ENCODE measurements at places on chromosomes 5 and 9.

DNA sequence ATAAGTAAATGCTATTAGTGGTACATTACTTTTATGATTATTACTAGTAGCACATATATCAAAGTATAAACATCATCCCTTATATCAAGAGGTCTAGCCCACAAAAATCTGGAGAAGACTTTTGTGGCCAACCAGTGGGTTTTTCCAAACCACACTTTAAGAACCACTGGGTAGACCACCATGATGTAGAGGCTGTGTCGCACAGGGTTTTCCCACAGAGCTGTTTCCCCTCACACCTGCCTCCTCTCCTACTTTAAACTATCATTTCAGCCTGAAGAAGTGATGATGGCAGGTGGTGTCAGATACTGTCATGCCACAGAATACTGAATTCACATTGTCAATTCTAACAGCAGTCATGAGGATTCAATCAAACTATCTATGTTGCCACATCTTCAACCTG, 109.2 kb downstream of the FBXW11 start:
- H3K27ac ChIP-seq = no peak overlapping the region
- no peak overlapping the region for H3K4me3 ChIP-seq
- no peaks in the 10 kb centered on the region for H3K27me3 ChIP-seq
- peaks cover 61% of the 10 kb centered on the region for H3K4me1 ChIP-seq
- H3K36me3 ChIP-seq = peaks cover 9% of the 10 kb centered on the region

DNA sequence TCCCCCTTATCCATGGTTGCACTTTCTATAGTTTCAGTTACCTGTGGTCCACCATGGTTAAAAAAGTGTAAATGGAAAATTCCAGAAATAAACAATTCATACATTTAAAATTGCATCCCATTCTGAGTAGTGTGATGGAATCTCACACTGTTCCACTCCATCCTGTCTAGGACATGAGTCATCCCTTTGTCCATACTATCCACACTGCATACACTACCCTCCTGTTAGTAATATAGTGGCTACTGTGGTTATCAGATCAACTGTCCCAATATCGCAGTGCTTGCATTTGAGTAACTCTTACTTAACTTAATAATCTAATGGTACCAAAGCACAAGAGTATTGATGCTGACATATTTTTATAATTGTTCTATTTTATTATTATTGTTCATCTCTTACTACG, 100.7 kb downstream of the RAB3C start:
- no peak overlapping the region for H3K27ac ChIP-seq
- no peak for DNase-seq
- H3K27me3 ChIP-seq = no peaks in the 10 kb centered on the region
- no peaks in the 10 kb centered on the region for H3K4me1 ChIP-seq

DNA sequence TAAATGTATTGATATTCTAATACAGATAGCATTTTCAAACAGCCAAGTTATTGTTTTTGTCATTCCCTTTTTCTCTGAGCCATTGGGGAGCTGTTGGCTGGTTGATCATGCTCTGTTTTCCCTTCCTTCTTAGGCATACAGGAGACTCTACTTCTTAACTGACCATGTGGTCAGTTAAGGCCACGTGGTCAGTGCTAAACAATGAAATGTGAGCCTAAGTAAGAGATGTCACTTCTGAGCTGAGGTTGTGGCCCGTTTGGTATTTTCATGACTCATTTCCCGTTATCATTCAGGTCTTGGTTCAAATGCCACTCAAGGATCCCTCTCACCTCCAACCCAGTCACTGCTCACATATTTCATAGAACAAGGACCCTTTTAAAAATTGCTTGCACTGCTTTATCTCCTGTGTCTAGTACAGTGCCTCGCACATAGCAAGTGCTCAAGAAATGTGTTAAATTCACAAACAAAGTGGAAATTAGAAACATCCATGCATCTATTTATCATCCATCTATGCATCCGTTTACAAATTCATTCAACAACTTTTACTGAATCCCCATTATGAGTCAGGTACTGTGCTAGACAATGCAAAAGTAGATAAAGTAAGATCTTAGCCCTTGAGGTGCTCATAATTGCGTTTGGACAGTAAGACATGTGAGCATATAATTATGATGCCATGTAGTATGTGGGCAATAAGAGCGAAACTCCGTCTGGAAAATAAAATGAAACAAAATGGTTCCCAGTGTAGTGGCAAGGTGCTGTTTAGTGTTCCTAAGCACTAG, 50.7 kb downstream of the ARRDC3 start:
- H3K4me3 ChIP-seq = no peak overlapping the region
- H3K4me1 ChIP-seq = peaks cover 3% of the 10 kb centered on the region
- DNase-seq = no peak

DNA sequence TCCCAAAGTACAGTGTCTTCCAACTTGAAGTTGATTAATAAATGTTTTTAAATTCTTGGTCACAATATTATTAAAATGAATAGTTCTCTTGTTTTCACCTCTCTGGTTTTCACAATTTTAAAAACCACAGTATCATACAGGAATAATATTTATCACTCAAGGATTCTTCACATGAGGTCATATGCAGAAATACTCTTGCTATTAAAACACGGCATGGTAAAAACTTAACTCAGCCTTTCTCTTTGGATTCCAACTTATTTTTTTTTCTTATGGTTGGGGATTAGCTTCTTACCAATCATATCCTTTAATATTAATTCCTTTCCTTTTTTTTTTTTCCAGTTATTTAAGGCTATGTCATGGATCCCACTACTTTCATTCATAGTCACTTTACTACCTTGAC, 289.4 kb downstream of the ADAMTS6 start:
- H3K27ac ChIP-seq = peak overlapping the region; percentile 81
- H3K27me3 ChIP-seq = no peaks in the 10 kb centered on the region
- H3K36me3 ChIP-seq = peaks cover 2% of the 10 kb centered on the region
- no peak overlapping the region for H3K4me3 ChIP-seq

DNA sequence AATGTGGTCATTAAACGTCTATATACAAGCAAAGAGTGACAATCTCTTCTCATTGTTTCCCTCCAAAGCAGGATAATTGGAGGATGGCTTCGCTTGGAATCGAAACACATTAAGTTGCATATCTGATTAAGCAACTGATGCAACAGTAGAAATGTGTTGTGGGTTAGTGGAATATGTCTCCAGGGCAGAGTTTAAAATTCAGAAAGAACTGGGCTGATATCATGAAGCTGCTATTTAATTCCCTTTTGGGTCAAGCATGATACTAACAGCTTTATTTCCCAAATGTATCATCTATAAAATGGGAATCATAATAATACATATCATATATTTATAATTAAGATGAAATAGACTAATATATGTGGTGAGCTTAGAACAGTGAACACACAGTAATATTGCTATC, 1763.0 kb upstream of the C9orf72 start:
- DNase-seq = no peak
- no peak overlapping the region for H3K27ac ChIP-seq
- H3K4me3 ChIP-seq = no peak overlapping the region
- no peaks in the 10 kb centered on the region for H3K27me3 ChIP-seq
- peaks cover 2% of the 10 kb centered on the region for H3K4me1 ChIP-seq
